ENCODE measurements at places on chromosomes 7 and 10.

GRCh38 chr10:11017000-11017569, 587 bp upstream of the CELF2 start:
- DNase-seq: no peak

DNA sequence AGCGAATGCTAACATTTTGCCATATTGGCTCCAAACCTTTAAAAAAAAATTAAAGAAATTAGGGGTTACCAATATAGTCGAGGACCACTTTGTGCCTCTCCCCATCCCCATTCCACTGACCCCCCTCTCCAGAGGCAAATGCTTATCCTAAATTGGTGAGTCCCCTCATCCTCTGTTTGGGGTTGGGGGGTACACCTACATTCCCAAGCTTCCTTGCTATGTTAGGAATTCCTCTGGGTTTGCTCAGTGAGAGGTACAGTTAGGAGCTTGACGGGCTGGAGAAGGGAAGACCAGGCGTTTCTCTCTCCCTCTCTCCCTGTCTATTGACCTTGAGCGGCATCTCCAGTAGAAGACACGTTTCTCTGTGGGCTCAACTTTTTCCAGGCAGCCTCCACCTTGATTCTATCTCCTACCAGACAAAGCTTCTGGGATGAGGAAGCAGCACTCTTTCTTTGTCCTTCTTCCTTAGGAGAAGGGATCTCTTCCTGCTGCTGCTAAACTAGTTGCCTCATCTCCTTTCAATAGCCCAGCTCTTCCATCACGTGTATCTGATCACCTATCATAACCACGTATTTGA, 6.6 kb upstream of the AKR1B15 start:
- DNase-seq: no peak

GRCh38 chr10:129877773-129878371, 86.2 kb downstream of the EBF3 start:
- DNase-seq: no peak

DNA sequence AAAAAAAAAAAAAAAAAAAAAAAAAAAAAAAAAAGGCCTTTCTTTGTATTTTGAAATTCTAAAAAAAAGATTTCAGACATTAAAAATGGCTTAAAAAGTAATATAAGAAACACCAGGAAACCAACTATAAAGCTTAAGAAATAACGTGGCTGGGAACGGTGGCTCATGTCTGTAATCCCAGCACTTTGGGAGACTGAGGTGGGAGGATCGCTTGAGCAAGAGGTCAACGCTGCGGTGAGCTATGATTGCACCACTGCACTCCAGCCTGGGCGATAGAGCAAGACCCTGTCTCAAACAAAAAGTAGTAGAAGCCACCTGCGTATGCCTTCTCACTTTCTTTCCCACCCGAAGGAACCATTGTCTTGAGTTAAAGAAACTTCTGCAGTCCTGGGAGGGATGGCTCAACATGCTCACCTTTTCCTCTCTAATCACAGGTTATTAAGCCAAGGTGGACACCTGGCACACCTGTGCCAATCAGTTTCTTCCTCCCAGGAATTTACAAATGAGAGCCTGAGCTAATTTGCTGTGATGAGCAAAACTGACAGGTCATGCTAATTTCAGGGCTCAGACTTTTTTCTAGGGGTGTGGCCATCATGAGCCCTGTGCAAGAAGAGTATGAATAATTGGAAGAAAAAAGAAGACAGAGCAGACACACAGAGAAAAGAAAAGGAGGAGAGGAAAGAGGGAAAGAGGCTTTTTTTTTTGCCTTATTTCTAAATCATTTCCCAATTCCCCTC, 72.0 kb upstream of the PARD3 start:
- DNase-seq: no peak

DNA sequence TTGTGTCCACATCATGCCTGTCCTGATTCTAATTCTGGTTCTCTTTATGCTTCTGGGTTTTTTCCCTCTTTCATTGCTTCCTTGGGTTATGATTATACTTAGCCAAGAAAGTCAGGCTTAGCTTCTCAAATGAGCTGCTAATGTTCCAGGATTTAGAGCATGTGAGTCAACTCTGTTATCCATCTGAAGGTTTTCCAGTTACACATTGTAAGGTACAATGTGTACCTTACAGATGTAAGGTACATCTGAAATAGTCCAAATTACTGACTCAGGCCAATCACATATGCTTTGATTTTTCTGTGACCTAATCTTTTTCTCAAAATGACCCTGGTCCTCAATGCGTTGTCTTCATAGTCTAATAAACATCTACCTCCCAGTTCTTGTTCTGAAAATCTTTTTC, 13.3 kb upstream of the MIOS start:
- no peak for DNase-seq

DNA sequence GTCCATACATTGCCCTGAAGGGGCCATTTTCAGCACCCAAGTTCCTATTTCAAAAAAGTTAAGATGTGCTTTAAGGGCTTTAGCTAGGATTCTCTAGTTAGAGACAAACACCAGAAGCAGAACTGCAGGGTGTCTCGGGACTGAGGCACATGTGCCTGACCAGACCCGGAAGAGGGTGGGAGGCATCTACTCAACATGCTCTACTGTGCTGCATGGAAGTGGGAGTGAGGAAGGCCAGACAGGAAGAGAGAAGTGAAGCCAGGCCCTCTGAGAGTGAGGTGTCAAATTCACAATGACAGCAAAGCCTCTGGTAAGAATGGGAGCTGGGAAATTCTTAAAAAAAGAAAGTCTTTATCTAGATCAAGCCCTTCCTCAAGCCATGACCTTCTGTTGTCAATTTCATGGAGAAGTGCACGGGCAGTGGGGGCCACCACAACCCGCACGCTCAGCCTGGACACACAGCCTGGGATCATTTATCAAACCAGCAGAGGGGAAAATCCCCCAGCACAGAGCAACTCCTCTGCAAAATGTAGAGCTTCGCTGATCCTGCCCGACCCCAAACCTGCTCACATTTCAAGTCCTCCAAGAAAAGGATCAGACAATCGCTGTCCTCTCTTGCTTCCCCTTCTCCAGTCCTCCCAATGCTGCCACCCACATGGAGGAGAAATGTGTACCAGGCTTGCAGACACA, 38.7 kb downstream of the PLXNA4 start:
- no peak for DNase-seq

Measured in esophagus squamous epithelium (tissue), 5 donors.